Stimulated activated CD8-positive, alpha-beta memory T cell treated with anti-CD3 and anti-CD28 coated beads, Interleukin-2, amount 100 ng/mL, for 48 hours (primary cell): ENCODE measurements at places on chromosomes 3 and 15.
A peak's percentile ranks its signal among the peaks of the same experiment; 100 is the strongest.

DNA sequence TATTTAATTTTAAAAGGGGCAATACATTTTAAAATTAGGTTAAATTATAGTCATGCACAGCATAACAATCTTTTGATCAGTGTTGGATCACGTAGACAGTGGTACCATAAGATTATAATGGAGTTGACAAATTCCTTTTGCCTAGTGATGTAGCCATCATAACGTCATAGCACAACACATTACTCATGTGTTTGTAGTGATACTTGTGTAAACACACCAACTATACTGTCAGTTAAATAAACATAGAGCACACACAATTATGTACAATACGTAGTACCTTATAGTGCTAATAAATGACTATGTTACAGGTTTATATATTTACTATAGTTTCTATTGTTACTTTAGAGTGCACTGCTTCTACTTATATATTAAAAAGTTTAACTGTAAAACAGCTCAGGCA is 31.2 kb downstream of the FOXB1 start:
- no peak for DNase-seq

- peak; percentile 44 for DNase-seq
Observed at GRCh38 chr15:100849021-100849854, 30.4 kb upstream of the ALDH1A3 start.

GRCh38 chr15:95470997-95471689 is 859.4 kb upstream of the NR2F2 start:
- no peak for DNase-seq

GRCh38 chr15:89433686-89434085 is 62.7 kb downstream of the RHCG start:
- DNase-seq = no peak

GRCh38 chr3:27758083-27758482 is 36.0 kb upstream of the EOMES start:
- DNase-seq = peak; percentile 16

DNA sequence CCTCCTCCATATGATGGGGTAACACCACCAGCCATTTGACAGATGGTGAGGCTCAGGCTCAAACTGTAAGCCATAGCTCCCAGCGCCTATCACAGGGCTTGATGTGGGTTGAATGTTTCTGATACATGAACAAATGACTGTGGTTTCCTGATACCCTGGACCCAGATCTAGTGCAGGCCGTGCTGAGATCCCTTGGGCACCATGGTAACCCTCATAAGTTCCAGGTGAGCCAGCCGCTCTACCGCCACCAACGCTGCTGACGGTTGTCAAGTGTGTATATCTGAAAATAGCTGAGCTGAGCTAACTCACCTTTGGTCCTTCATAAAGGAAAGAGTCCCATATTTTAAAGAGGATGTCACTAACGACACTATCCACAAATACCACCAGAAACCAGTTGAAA is 74.5 kb downstream of the TBC1D2B start:
- DNase-seq = no peak

GRCh38 chr15:26772154-26773066 is at the start of gene GABRB3:
GABRB3 (minus strand) TSS chr15:26773066.
- DNase-seq = no peak

DNA sequence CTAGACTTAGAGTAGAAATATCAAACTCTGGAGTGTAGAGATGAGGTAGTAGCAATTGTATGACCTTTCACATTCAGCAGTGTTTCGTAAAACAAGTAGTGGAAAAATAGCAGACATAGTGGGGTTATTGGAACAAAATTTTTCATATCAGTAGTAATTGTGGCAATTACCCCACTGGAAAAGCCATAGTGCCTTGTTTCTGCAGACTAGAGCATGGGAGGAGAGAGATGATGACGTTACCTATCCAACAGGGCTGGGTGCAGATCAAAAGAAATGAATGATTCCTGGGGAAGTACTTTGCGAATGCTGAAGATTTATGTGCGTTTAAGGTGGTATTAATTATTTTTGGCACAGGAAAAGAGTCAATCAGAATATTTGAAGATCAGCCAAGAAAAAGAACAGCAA is 147.0 kb upstream of the LRRFIP2 start:
- no peak for DNase-seq

GRCh38 chr3:102114264-102114979 is 265.1 kb downstream of the NFKBIZ start:
- peak; percentile 13 for DNase-seq

DNA sequence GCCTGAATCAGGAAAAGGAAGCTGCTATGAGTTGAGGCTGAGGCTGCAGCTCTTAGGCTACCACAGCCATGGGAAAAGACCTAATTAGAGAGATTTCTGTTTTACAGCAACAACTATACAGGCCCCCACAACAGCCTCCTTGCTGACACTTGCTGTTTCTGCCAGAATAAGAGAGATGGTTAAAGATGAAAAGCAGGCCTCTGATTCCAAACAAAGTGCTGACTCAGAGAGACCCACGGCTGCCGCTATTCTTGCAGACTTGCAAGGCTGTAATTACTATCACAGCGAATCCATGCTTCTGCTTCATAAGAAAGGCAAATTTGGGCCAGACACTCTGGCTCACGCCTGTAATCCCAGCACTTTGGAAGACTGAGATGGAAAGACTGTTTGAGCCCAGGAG is 41.8 kb downstream of the MCF2L2 start:
- DNase-seq = no peak

- DNase-seq = no peak
Observed at GRCh38 chr3:197613199-197613598, 57.4 kb upstream of the BDH1 start.

GRCh38 chr3:39260957-39261356 is 18.9 kb downstream of the CX3CR1 start:
- DNase-seq = peak; percentile 12

GRCh38 chr3:49805367-49805782 is 2.3 kb downstream of the INKA1 start:
- DNase-seq = no peak

DNA sequence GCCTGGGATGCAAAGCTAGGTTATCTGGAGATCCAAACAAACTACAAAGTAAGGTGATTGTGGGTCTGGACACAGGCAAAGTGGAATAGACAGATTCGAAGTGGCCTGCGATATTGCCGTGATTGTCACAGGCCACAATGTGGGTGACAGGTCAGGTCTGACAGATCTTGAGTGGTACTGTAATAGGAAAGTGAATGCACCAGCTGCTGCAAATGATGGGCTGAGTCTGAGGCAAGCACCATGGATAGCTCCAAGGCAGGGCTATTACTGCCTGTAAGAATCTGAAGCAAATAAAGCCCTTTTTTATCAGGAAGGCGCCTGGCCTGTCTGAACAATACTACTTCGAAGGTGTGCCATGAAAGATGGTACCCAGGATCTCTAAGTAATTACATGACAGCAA is 10.0 kb downstream of the ARMC8 start:
- no peak for DNase-seq

- no peak for DNase-seq
Observed at GRCh38 chr3:160355826-160356225, 43.2 kb downstream of the IFT80 start.

GRCh38 chr15:100941536-100941935 is 22.4 kb downstream of the LRRK1 start:
- no peak for DNase-seq

- DNase-seq = no peak
Observed at GRCh38 chr3:4776399-4776979, 202.7 kb upstream of the BHLHE40 start.

DNA sequence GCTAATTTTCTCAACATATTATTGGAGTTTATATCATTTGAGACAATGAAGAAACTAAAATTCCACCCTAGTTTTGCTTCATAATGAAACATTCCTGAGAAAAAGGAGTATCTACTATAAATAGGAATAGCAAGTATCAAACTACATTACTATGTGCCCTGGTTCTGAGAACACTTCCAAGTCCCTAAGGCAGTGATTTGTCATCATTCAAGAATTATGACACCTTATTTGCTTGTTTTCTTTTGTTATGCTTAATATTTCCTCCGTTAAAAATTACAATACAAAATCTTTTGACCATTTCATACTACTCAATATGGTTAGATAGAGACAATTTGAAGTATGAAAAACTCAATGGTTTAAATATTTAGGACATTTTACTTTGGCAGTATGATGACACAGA is 707.8 kb upstream of the GOLIM4 start:
- DNase-seq = no peak

GRCh38 chr3:190130037-190130436 is 9.3 kb upstream of the P3H2 start:
- no peak for DNase-seq

DNA sequence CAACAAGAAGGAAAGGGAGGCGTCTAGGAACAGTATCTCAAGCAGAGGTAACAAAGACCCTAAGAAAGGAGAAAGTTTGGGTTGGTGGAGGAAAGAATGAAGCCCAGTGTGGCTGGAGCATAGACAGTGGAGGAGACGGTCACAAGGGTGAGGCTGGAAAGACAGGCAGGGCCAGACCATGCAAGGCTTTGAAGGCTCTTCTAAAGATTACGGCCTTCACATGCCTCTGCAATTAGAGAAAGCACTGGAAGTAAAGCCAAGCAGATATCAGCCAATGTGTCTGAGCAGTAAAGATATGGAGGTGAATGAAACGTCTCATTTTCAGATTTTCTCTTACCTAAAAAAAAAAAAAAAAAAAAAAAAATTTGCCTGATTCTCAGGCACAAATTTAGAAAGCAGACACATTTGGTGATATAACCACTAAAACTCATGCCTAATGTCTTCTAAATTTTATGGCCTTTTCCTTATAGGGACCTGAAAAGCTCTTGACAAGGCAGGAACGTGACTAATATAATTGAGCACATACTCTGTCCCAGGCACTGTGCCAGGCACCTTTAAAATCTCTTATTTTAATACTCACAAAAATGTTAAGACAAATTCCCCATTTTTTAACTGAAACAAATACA is 184.1 kb downstream of the MECOM start:
- DNase-seq = no peak

- no peak for DNase-seq
Observed at GRCh38 chr3:18988614-18989229, 159.6 kb upstream of the KCNH8 start.

DNA sequence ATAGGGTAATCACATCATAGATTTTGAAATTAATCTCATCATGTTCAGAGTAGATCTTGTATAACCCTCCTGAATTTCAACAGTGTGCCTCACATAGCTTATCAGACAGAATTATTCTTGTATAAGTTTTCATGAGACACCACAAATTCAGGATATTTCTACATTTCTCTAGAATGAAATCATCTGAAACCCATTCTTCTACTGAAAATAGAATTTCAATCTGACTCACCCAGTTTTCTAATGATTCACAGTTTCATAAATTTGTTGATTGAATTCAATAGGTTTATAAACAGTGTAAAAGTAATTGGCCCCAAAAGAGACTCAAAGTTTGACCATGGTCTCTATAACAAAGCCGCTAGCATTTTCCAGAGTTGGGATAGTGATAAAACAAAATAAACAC is 1082.6 kb upstream of the EPHA6 start:
- DNase-seq = no peak

DNA sequence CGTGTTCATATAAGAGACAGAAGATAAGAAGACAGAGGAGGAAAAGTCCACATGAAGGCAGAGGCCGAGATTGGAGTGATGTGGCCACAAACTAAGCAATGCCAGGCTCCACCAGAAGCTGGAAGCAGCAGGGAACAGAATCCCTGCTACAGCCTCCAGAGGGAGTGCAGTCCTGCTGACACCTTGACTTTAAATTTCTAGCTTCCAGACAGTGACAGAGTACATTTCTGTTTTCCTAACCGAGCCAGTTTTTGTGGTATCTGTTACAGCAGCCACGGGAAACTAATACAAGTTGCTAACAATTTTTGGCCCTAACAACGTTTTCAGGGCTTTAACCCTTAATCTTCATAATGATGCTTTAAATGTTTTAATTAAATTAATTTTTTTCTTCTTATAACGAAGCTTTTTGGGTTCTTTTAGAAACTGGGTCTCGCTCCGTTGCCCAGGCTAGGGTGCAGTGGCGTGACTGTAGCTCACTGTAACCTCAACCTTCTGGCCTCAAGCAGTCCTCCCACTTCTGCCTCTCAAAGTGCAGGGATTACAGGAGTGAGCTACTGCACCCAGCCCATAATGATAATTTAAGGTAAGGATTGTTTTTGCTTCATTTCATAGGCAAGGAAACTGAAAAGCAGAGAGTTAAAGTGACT is 202.3 kb upstream of the PROK2 start:
- DNase-seq = no peak

DNA sequence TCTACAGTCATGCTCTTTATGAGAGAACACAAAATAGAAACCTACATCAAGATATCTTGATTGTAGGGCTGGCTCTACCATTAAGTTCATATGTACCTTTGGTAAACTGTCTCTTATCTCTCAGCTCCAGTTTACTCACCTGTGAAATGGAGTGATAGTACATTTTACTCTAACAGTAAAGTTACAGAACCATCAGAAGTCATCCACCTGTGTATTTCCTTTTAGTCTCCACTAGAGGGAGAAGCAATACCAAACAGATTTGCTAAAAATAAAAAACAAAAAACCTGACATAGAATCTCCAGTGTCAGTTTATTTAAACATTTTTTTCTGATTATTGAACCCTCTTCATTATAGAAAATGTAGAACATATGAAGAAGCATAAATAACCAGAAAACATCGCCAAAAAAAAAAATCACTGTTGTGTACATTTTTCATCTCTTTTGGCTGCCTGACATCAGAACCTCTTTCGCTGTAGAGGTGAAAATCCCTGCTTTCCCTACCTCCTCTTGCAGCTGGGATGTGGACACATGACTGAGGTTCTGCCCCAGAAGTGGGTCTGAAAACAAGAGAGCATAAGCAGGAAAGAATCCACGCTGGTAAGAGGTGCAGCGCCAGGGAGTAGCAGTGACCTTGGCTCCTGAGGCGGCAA is 48.7 kb upstream of the WDR72 start:
- DNase-seq = no peak

DNA sequence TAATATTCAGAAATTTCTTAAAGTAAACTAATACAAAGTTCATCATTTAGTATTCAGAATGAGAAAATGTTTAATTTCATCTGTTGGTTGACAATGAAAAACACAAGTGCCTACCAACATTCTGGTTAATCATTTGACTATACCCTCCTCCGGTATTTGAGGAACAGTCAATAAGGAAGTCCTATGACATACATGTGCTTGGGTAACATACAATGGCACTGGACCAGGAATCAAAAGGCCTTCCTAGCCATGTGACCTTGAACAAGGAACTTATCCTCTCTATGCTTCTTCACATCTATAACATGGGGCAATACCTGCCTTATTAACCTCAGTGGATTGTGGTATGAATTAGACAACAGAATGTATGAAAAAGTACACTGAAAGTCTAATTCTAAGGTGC is 65.8 kb downstream of the ZNF280D start:
- DNase-seq = no peak

GRCh38 chr3:30914696-30915095 is 20.2 kb upstream of the GADL1 start:
- DNase-seq = no peak

GRCh38 chr15:46703020-46703861 is 1014.1 kb upstream of the SEMA6D start:
- no peak for DNase-seq

- no peak for DNase-seq
Observed at GRCh38 chr3:136543385-136543784, 208.8 kb downstream of the STAG1 start.

DNA sequence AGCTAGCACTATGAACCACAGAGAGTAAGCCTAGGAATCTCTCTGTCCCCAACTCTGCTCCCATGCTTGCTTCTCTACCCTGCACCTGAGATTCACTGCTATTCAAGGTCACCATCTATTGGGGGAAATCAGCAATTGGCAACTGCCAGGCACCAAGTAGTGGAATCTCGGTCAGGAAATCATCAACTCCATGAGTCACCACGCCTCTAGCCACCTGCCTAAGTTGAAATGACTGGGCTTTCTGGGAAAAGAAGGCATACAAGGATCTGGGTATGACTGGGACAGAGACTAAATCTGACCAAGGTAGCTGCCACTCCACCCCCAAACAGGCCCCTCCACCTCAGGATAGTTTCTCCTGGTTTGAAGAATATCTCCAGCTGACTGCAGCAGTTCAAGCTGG is 464.1 kb upstream of the CBLB start:
- peak; percentile 24 for DNase-seq
